ENCODE measurements at places on chromosomes 3 and 15.

GRCh38 chr3:51031666-51032065, 353.4 kb upstream of the MANF start:
- no peak for DNase-seq

DNA sequence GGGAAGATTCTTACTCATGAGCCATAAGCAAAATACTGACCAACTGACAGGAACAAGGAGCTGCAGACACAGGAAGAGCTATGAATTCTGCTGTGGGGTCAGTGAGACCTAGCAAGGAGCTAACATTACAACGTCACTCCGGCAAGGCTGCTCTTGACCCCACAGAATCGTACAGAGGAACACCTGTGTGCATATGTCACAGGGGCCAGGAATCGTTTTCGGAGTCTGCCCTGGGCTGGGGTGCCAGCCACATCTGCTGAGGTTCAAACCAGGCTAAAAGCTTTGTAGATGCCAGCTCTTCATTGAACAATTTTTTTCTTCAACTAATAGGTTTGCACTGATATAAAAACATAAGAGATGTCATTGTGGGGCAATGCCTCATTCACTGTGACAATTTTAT, 82.6 kb downstream of the LRRK1 start:
- DNase-seq, result no peak

GRCh38 chr3:196208942-196209695, 2.1 kb downstream of the ZDHHC19 start:
- no peak for DNase-seq

- no peak for DNase-seq
Observed at GRCh38 chr3:72041076-72041475, 256.1 kb upstream of the PROK2 start.

DNA sequence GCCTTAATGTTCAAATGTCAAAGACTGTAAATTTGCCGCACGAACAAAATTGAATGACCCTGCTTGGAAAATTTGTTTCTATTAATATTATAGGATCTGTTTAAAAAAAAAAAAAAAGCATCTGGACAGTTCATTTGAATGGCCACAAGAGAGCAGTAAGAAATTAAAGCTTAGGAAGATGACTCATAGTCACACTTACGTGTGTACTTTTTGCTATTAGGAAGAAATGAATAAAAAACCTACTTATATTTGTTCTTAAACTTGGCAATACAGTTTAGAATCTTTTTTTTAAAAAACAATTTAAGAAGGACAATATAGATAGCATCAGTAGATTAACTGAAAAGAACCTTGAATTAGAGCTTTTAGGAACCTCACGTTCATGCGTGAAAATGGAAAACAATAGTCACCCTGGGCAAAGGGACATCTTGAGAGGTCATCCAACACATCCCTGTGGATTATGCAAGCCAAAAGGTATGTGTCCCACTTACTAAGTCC, 621.8 kb downstream of the MECOM start:
- no peak for DNase-seq

- no peak for DNase-seq
Observed at GRCh38 chr3:60142009-60142408, 1092.2 kb upstream of the CFAP20DC start.

DNA sequence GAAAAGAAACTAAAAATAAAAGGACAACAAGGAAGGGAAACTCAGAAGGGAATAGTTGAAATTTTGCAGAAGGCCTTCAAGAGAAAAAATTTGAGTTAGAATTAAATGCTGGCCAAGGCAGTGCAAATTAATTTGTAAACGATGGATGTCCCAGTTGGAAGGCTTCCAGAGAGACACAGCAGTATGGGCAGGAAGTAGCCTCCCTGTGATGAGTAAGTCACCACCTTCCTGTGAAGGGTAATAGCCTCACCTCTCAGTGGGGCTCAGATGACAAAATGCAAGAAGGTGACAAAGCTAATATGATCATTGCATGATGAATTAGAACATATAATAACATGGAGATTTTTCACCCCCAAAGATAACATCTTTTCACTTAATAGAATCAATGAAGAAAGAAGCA, 27.3 kb upstream of the TMCO5A start:
- DNase-seq, result no peak

DNA sequence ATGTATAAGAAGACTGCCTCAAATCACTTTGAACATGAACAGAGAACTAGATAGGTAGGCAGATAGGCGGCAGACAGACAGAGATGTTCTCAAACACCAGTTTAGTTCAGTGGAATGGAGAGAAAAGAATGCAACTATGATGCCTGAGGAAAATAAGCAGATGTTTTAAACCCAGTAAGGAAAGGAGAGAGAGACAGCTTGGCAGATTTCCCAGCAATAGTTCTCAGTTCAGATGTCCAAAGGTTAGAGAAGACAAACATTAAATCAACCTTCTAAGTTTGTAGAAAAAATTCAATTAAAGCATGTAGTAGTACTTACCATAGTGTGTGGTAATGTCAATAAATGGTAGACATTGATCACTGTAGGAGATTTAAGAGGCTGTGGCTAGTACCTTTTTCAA, 209.6 kb upstream of the PFN2 start:
- no peak for DNase-seq

GRCh38 chr15:57878573-57878972, 172.1 kb downstream of the POLR2M start:
- no peak for DNase-seq

- DNase-seq, result no peak
Observed at GRCh38 chr15:80906159-80906766, 83.4 kb downstream of the MESD start.

GRCh38 chr3:10238345-10239183, 9.7 kb upstream of the TATDN2 start:
- no peak for DNase-seq

DNA sequence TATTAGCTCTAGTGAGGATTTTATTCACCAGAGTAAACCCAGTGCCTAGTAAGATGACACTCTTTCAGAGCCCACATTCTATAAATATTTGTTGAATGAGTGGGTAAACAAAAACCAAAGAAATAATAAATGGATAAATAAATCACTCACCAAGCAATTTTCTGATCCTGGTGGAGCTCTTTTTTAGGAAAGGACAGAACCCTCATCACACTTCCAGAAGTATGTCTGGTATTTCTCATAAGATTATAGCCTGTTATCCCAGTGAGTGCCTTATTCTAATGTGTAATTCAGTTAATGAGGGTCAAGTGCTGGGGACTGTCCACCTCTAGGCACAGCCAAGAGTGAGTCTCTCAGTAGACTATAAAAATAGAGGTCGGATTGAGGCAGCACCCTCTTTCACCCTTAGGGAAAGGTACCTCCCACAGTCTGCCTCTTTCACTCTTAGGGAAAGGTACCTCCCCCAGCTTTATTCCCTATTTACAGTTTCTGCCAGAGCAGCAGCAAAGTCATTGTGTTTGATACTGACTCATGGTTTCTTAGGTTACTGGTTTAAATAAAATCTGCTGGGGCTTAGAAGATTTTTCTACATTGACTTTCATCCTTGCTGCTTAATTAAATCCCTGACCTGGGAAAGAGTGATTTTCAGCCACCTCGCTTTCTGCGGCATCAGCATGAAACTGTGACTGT, 145.0 kb downstream of the STAC start:
- DNase-seq, result no peak

- DNase-seq, result no peak
Observed at GRCh38 chr15:59051873-59052861, 52.8 kb upstream of the CCNB2 start.

- no peak for DNase-seq
Observed at GRCh38 chr3:184805351-184806038, 6.5 kb upstream of the VPS8 start.

DNA sequence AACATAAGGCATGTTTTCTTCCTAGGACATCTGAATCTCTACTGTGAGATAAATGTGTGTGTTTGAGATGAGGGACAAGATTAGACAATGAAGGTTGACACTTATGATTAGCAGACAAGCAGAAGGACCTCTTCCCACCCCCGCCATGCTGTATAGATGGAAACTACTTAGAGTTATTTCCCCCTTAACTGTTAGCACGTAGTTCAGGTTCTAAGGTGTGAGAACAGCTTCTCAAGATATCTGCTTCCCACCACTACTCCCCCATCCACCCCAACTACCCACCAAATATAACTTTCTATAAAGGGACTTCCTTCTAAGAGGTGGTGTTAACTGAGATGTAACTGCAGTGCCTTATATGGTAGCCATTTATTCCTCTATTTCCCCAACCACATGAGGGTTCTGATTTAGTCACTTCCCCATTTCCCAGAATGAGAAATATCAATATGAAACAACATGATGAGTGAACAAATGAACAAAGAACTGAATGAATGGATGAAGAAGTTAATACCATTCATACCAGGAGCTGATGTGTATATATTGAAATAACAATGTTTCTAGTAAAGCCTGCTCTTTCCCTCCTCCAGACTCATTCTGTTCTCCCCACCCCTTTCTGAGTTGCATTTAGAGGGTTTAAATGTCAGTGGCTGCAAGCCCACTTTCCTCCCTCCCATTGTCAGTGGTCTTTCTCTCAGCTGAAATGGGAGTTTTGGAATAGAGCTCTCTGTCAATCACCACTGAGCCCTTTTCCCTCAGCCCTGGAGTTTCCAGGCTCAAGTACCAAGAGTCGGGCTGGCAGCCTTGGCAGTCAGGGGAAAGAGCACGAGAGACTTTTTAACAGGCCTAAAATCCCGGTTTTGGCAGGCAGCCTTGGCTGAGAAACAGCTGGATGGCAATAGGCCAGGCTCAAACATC, 7.7 kb upstream of the RFTN1 start:
- DNase-seq, result no peak

DNA sequence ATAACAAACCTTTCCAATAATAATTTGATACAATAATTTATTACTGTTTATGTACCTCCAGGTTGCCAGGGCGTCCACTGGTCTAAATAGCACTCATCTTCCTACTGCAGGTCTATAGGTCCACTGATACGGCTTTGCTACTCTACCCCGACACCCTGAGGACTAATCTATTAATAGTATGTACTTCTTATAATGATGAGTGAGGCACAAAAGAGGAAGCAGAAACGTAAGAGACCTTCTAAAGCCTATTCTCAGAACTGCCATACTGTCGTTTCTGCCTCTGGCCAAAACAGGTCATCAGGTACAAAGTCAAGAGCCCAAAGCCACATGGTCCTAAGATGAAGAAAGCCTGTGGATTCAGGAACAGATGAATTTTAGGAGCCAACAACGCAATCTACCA, 163.2 kb upstream of the GRM7 start:
- DNase-seq, result no peak

- DNase-seq, result no peak
Observed at GRCh38 chr3:144109944-144110343, 138.3 kb downstream of the DIPK2A start.

DNA sequence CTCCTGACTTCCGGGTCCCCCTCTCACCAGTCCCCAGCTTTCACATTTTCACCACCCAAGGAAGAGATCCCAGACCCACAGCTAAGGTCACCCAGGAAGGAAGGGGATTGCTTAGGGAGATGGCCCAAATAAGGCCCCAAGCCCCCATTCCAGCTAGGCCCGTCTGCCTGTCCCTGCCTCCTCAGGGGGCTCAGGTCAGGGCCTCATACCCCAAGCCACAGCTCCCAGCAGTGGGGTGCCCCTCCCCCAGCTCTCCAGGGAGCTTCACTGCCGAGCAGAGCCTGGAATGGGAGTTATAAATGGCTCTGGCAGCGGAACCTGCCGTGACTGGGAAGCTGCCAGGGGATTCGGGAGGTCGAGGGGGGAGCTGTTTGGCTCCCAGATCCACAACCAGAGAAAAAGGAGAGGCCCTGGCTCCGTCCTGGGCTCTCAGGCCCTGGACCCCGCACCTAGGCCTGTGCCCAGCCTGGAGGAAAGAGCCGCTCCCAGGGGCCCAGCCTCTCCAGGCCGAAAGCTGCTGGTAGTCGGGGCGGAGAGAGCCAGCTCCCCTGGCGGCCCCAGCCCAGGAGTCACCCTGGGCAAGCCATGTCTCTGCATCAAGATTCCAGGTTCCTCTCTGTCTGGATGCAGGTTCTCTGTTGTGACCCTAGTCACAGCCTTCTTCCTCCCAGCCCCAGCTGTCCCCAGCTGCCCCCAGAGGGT, 550 bp downstream of the CCDC9B start:
- DNase-seq, result no peak

- DNase-seq, result no peak
Observed at GRCh38 chr3:52090131-52090932, 34.0 kb upstream of the DUSP7 start.

GRCh38 chr15:83695901-83696425, 42.0 kb downstream of the ADAMTSL3 start:
- no peak for DNase-seq

GRCh38 chr3:147575391-147575790, 166.2 kb downstream of the ZIC1 start:
- DNase-seq, result no peak
